Left lung (tissue), 14 donors: ENCODE measurements at places on chromosomes 3 and 15.

DNA sequence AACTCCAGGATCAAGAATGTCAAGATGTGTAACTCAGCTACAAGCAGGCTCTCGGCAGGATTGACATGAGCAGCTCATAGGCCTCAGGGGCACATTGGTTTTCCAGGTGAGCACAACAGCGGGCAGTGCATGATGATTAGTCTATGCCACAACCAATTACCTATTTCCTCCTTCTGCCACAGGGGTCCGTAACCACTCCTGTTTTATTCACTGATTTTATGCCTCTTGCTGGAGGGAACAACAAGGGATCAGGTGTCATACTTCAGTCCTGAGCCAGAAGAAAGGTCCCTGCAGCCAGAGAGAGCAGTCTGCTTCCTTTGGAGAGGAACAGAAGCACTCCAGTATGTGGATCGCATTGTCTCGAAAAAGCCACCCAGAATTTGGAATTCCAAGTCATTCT is 35.1 kb upstream of the PTPRG start:
- no peak for DNase-seq

GRCh38 chr15:77818484-77819047 is 185.9 kb upstream of the LINGO1 start:
- no peak for DNase-seq

- DNase-seq, result no peak
These were observed 9.2 kb upstream of the DCUN1D1 start for GRCh38 chr3:182989566-182989965.

DNA sequence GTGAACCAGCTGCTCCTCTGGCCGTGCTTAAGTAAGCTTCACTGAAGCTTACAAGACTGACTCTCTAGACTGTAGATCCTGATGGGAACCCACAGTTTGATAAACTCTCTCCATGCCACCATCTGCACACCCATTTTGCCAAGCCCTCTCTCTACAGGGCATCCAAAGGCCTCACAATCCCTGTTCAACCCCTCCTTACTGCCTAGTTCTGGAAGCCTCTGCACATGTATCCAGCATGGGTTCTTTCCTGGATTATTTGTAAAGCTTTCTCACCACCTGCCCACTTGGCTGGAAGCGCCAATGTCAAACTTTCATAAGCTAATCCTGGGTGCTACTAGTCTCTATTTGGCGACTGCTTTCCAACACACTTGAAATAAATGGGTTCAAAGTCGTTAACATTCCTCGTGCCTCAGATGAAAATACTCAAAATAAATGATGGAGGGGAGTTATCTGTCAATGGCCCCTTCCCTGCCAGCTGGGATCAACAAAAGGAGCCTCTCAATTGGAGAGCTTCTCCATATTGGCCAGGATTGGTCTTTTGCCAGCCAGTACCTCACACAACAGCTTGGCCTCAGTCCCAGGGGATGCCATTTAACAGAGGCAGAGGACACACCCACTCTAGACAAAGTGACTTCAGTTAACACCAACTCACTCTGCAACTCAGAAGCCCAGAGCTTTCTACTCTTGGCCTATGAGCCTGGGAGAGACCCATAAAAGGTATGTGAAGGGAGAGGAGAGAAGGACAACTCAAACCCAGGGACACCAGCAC is 48.1 kb downstream of the SH3BP5 start:
- DNase-seq, result no peak

DNA sequence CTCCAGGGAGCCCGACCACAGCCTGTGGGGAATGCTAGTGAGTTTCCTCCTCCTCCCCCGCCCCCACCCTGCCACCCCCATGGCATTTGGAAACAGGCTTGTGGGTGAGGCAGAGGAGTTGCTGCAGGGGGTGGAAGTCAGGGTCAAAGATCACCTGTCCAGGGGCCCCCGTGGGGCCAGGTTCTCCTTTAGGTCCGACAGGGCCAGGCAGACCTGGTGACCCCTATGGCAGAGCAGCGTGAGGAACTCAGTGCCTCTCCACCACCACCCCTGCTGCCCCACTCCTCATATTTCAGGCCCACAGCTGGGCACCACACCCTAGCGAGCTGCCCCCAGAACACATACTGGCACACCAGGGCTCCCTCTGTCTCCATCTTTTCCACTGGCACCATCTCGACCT is 8.9 kb upstream of the UCN2 start:
- no peak for DNase-seq

- DNase-seq, result no peak
These were observed 73.0 kb upstream of the TPM1 start for GRCh38 chr15:62969442-62970089.

- DNase-seq, result no peak
These were observed 10.1 kb downstream of the BCL2L10 start for GRCh38 chr15:52102463-52102862.

- DNase-seq, result no peak
These were observed 42.1 kb downstream of the TERC start for GRCh38 chr3:169722724-169723123.

DNA sequence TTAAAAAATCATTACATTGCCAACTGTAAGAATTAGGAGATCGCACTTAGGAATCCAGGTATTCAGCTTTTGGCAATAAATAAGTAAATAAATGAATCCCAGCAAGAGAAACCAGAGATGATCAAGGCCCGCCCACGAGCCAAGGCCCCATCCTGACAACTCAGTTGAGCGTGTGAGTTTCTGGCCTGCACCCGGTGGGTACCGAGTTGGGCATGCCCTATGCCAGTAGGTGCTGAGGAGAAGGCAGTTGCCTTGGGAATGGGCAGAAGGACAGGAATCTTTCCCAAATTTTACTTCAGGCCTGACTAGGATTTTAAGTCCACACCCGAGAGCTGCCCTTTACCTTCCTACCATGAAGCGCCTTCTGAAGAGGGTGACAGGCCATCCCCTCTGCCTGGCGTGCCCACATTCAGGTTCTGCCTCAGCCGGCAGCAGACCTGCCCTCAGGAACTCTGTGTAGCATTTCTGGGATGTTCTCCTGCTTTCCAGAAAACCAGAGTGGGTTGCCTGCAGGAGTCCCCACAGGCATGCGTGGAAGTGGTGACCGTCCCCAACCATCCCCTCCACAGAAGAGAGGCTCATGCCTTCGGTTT is 99.3 kb upstream of the ALDH1A3 start:
- DNase-seq, result no peak

GRCh38 chr15:51227940-51228732 is 110.3 kb downstream of the CYP19A1 start:
- DNase-seq, result no peak

DNA sequence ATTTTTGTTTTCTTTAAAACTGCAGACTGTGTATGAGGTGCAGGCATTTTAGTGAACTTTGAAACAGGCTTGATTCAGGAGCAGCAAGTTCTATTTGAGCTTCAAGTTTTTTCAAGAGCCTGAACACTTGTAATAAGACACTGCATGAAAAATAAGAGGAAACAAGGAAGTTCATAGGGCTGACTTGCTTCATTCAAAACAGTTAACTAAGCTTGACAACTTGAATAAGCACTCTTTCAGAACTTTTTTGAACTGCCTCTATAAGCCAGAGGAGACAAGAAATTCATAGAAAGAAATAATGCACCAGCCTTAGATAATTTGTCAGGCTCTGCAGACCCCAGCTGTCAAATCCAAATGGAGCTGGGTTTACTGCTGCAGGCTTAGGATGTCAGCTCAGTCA is 130.2 kb downstream of the SSR3 start:
- DNase-seq, result peak; percentile 25

GRCh38 chr3:9730657-9731205 is 804 bp upstream of the BRPF1 start:
- no peak for DNase-seq

GRCh38 chr15:66964111-66964738 is 101.2 kb upstream of the SMAD3 start:
- DNase-seq, result no peak

GRCh38 chr15:49155834-49156627 is 632 bp upstream of the COPS2 start:
- peak; percentile 4 for DNase-seq
